ENCODE measurements at places on chromosomes 11 and 22.
A peak's percentile ranks its signal among the peaks of the same experiment; 100 is the strongest.

DNA sequence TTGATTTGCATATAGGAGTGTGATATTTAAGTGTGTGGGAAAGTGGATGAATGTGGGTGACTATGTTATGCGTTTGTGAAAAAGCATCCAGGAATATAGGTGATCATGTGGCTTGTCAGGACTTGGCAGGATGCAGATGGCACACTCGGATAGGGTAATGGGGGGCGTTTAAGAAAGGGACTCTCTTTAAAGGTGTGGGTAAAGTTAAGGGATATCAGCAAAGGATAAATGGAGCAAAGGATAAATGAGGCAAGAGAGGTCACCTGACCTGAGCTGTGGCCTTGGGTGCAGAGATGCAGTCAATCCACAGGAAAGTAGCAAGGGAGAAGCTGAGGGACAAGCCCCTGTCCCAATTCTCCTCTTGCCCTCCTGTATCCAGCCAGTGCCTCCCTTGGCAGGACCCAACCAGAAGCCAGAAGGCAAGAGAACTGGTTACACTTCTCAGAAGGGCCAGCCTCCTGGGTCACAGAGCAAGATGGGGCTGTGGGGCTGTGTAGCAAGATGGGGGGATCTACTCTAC, 47.5 kb upstream of the GRAMD1B start:
- DNase-seq, result peak; percentile 49

- no peak for DNase-seq
These were observed 72.1 kb downstream of the RNF169 start for GRCh38 chr11:74820763-74821162.

DNA sequence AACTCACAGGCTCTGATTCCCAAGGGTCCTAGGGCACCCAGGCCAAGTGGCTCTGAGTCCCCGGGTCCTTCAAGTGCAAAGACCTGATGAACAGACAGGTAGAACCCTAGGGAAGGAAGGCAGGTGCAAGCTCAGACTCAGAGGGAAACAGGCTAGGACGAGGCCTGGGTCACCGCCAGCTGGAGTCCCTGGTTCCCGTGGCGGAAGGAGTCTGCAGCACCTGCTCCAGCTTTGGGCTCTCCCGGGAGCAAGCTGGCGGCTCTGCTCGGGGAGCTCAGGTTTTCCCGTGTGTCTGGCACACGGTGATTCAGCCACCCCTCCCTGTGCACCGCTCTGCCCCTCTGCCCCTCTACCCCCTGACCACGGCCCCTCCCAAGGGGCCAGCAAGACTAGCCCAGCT, 59.8 kb downstream of the WNT7B start:
- DNase-seq, result no peak

GRCh38 chr11:58164990-58165389, 23.9 kb upstream of the OR9Q2 start:
- DNase-seq, result no peak

- no peak for DNase-seq
These were observed 50.8 kb upstream of the NAV2 start for GRCh38 chr11:19661827-19662226.

GRCh38 chr11:47328449-47329390, 23.8 kb downstream of the MYBPC3 start:
- DNase-seq, result no peak

DNA sequence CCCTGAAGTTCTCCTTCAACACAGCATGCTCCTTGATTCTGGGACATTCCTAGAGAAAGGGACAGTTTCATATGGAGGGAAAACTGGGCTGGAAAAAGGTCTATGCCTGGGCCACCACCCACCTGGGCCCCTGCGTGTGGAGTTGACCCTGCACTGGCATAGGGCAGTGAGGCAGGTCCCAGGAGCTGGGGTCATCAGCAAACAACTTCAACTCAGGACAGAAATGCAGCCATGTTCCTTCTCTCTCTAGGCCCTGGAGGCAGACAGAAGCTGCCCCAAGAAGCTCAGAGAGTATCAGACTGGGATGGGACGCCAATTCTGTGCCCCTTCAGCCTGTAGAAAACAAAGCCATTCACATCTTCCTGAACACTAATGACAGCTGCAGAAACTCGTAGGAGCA, 34.9 kb downstream of the RTL6 start:
- DNase-seq, result no peak

All from activated naive CD4-positive, alpha-beta T cell treated with anti-CD3 and anti-CD28 coated beads for 36 hours (primary cell).